ENCODE measurements at places on chromosomes 2 and 18.

GRCh38 chr18:31490387-31490786, 7.6 kb upstream of the DSG2 start:
- no peak for DNase-seq

DNA sequence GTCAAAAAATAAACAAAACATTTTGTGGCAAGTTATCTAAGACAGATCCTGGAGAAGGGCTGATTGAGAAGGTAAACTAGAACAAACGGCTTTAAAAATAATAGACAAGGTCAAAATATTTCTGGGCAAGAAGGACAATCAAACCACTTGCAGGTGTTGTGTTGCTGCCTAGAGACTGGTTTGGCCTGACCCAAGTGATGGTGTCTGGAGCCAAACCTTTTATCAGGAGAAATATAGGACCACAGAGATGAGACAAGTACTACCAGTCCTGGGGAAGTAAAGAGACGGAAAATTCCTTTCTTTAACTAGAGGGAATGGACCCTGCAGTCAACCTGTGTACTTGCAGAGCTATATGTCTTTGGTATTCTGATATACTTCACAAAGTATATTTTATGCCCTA, 44.2 kb downstream of the PLCL1 start:
- no peak for DNase-seq

- DNase-seq: no peak
These were observed 6.9 kb upstream of the IGFBP2 start for GRCh38 chr2:216626168-216626874.

- DNase-seq: no peak
These were observed 222.8 kb downstream of the FBXO15 start for GRCh38 chr18:73924836-73925235.

GRCh38 chr2:141331127-141331526, 799.7 kb downstream of the LRP1B start:
- DNase-seq: peak; percentile 94

- DNase-seq: no peak
These were observed 26.3 kb upstream of the MOCOS start for GRCh38 chr18:36160959-36161371.

DNA sequence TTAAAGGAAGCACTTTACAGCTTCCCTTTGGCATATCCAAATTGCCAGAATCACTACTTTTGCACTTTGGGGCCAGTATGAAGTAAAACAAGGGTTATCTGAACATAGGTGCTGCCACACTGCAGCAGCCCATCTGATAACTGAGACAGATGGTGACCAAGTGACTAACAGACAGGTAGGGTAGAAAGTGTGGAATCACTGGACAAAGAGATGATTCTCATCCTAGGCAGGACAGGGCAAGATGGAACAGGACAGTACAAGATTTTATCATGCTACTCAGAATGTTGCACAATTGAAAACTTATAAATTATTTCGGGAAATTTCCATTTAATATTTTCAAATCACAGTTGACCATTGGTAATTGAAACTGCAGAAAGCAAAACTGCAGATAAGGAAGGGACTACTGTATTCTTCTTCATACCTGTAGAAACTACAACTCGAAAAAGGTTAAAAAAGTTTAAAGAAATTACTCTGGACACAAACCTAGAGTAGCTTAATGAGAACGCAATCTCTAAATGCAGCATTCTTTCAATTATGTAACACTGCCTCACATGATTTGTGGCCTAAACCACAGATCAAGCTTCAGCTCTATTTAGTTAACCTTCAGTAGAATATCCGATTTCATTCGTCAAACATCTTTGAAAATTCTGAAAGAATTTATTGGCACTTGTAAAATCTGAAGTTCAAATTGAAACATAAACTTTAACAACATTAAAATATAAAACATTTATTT, 31.4 kb downstream of the HEATR5B start:
- no peak for DNase-seq

DNA sequence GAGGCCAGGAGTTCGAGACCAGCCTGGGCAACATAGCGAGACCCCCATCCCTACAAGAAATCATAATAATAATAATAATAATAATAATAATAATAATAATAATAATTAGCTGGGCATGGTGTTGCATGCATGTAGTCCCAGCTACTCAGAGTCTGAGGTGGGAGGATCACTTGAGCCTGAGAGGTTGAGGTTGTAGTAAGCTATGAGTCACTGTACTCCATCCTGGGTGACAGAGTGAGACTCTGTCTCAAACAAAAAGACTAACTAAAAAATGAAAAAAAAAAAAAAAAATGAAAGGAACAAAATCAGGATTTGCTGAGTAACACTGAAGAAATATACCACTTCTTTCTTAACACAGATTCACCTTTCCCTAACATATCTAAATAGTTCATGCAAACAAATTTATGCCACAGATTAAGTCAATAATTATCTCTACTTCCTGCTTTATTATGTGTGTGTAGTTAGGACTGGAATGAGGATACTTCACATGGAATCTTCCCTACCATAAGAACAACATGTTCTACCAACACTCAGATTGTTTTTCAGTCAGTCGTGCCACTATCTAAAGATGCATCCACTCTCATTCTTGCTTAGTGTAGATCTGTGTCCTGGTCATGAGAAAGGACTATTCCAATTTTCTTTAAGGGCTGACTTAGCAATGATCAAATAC, 928.7 kb downstream of the SLC4A3 start:
- no peak for DNase-seq

- DNase-seq: no peak
These were observed 425.5 kb downstream of the TSN start for GRCh38 chr2:122180972-122181371.

DNA sequence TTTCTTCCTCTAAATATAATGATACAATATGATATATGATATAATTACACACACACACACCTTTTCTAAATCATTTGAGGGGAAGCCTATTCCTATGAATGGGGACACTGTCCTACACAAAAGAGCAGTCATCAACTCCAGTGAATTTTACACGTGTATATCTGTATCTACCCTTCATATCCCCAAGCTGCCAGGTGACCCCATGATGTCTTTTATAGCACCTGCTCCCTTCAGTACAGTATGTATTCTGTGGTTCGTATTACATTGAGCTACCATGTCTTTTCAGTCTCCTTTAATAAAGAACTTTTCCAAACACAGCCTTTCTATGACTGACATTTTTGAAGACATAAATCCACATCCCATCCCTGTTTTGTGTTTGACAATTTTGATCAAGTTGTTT, 19.0 kb downstream of the TBC1D8 start:
- DNase-seq: no peak

GRCh38 chr2:27381577-27382181, 1.1 kb upstream of the ZNF513 start:
- DNase-seq: no peak

DNA sequence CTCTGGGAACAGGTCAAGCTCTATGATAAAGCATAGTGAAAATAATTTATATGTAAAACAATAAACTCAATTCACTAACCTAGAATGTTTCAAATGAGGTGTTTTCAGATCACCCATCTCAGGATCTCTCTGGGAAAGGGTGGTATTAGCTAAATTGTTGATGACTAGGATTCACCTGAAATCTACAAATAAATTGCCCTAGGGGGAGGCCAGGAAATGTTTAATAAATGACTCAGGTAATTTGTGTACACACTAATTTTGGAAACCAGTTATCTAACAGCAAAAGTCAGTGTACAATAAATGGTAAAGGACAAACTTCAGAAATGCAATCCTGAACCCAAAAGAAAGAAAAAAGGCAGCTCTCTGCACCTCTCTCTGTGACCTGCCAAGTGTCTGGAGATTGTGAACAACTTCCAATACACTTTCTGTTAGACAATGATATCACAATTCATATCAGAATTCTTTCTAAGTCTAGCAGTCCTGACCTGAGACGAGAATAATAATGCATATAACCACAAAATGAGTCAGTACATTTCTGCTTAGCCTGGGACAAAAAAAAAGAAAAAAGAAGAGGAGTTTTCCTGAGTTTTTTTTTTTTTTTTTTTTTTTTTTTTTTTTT, 760.0 kb downstream of the EPHA4 start:
- DNase-seq: no peak

- DNase-seq: no peak
These were observed 4.0 kb upstream of the TEX51 start for GRCh38 chr2:126894585-126895182.

DNA sequence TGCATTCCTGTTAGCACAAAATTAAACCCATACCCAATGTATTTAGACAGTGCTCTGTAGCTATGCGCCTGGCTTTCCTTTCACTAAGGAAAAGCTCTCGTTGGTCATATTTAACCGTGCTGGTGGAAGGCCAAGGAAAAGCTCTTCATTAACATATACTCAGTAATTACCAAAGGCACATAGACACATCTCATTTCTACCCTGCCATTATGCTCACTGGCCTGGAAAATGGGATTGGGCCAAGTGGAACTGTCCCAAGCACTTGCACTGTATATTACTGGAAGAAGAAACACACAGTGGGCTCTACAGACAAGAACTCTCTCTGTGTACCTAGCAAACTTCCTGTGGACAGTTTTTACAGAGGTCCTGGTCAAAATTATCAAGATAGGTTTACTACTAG, 274.4 kb downstream of the ERBB4 start:
- no peak for DNase-seq

DNA sequence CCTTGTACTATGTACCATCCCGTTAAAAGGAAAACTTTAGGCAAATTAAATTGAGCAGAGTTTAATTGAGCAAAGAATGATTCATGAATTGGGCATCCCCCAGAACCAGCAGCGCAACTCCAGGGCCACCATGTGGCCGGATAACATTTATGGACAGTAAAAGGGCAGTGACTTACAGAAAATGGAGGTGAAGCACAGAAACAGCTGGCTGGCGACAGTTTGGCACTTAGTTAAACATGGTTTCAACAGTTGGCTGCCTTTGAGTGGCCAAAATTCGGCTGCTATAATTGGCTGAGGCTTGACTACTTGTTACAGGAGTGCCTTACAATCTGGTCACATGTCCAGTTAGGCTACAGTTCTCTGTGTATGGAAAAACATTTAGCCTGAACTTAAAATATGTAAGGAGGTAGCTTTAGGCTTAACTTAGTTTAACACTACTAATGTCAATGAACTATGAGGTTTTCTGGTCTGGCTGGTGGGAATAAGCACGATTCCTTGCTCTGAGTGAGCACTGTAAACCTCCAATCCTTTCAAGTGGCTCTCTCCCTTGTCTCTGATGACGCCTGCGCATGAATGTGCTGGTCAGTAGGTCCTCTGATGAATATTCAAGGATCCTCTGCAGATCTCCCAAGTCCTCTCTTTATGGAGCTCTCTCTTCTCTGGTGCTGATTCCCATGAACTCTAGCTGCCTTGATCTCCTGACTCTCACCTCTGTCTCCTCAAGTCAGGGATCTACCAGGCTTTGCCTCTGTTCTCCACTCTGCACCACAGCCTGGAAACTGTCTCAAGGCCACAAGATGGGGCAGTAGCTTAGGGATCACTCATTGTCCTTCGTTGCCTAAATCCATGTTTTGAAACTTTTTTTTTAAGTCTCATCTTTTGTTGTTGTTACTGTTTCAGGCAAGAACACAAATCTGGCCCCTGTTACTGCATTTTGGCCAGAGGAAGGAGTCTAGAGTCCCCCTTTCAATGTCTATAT, 24.4 kb upstream of the RAB31 start:
- DNase-seq: peak; percentile 76

DNA sequence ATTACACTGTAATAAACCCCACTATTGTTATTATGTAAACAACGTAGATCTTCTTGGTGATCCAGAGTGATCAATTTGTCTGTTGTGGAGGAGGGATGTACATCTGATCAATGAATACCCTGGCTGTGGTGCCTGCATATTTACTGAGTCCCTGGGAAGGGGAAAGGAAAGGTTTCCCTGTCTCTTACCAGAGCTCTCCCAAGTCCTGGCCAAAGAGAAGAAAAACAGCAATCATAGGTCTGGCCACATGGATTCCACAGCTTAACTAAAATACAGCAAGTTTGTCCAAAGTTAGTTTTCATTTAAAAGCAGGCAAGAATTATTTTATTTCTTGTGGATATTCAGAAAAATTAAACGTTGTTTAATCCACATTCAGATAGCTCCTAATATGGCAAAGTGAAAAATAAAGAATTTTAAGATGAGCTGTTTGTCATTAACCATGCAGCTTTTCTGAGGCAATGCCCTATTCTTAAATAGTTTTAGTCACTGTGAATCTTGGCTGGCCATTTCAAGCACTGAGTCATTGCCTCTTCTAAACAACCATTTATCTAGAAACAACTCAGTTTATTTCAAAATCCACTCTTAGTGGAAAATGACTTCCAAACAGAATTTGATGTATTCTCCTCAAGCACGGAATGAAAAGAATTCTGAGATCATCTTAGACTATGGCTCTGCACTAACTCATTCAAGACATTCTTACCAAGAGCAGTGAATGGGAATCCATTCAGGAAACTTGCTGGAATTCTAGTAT, 1004.4 kb upstream of the CDH2 start:
- DNase-seq: peak; percentile 92

DNA sequence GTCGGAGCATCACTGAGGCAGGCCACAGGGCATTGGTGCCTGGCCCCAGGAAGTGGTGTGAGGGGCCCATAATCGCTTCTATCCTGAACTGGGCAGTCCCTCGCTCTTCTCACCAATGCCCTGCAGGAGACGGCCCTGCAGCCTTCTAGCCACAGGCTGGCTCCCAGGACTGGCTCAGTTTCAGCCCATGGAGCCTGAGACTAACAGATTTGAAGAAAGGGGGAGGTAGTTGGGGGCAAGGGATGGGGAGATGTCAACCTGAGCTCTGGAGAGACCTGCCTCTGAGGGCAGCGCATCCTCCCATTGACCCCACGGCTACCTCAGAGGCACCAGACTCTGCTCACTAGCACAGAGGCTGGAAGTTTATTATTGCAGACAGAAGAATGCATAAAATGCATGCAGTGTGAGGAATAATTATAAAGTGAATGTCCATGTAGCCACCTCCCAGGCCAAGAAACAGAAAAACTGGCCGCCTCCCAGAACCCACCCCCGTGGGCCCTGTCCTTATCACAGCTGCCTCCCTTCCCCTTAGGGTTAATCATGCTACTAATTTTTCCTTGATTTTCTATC, 1.4 kb downstream of the TOGARAM2 start:
- DNase-seq: no peak

DNA sequence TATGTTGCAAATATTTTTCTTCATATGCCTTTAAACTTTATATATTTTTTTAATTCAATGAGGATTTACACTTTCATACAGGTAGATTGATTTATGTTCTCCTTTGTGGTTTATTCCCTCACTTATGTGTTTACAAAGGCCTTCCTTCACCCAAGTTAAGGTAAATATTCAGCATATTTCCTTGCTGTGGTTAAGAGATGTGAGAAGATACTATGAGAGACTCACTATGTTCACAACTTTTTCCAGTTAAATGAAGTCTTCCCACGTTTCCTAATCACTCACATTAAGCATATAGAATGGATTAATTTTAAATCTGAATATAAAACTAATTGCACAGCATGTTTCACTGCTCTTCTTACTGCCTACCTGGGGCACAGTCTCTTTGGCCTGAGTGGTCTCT, 597 bp downstream of the PECR start:
- DNase-seq: no peak

GRCh38 chr2:72008608-72009007, 139.1 kb downstream of the CYP26B1 start:
- no peak for DNase-seq

- no peak for DNase-seq
These were observed 73.5 kb upstream of the SPTBN1 start for GRCh38 chr2:54382601-54383000.

Measured in fibroblast of gingiva (primary cell).